ENCODE measurements at places on chromosomes 5 and 9. TPM values are rescaled to one million over a fixed set of nuclear protein-coding genes. Genes with fewer than 3 reads are reported as not detected.

DNA sequence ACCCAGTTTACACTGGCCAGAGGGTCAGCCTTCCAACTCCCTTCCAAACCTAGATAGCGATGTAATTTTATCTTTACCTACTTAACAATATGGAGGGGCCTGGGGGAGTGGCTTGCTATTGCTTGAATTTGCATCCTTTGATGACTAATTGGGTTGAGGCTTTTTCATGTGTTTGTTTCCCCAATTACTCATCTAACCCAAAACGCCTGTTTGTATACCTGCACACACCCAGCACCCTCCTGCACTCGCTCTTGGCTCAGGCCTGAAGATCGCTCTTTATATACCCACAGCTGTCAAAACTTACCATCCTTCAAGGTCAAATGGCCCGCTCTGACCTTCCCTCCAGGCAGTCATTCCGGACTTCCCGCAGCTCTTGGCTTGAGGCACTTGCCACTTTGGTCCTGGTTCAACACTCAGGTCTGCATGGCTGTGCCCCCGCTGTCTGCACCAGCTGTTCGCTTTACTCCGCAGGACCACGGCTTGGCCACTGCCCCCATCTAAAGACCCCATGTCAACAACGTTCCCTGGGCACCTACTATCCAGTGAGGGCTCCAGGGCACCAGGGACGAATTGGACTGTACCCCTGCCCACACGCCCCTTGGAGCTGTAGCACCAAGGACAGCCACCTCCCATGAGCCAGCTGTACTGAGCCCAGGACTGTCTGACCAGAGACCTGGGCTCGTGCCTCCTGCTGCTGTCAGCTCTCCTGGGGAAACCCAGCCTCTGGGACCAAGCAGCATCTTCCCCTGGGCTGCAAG is 76.1 kb upstream of the ADAMTS2 start:
- H3K36me3 ChIP-seq, result no peaks in the 10 kb centered on the region
- H3K4me1 ChIP-seq, result no peaks in the 10 kb centered on the region
- no peak overlapping the region for H3K4me3 ChIP-seq

GRCh38 chr5:109703829-109704228 is 14.1 kb downstream of the MAN2A1 start:
- DNase-seq, result peak; percentile 49
- no peak overlapping the region for H3K4me3 ChIP-seq
- no peaks in the 10 kb centered on the region for H3K36me3 ChIP-seq
- peaks cover 52% of the 10 kb centered on the region for H3K4me1 ChIP-seq

DNA sequence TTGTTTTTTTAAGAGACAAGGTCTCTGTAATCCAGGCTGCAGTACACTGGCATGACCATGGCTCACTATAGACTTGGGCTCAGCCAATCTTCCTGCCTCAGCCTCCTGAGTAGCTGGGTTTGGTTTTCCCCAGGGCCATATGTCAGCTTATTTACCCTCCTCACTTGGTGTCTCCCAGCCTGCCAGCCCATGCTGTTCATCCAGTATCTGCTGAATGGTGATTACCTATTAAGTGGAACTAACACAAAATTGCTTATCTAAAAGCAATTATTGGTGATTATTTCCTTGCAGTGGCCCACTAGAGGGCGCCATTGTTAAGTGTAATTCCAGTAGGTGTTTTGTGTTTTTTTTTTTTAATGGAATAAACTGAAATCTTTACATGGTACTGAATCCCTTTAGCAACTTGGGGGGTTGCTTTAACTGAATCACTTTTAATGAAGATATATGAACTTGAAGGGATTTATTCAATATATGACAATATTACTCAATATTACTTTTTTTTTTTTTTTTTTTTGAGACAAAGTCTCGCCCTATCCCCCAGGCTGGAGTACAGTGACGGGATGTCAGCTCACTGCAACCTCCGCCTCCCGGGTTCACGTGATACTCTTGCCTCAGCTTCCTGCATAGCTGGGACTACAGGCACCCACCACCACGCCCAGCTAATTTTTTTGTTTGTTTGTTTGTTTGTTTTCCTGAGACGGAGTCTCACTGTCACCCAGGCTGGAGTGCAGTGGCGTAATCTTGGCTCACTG is 13.8 kb downstream of the EXOSC2 start:
- H3K4me3 ChIP-seq, result no peak overlapping the region
- no peaks in the 10 kb centered on the region for H3K4me1 ChIP-seq
- DNase-seq, result no peak
- no peak overlapping the region for H3K27ac ChIP-seq
- no peaks in the 10 kb centered on the region for H3K27me3 ChIP-seq

DNA sequence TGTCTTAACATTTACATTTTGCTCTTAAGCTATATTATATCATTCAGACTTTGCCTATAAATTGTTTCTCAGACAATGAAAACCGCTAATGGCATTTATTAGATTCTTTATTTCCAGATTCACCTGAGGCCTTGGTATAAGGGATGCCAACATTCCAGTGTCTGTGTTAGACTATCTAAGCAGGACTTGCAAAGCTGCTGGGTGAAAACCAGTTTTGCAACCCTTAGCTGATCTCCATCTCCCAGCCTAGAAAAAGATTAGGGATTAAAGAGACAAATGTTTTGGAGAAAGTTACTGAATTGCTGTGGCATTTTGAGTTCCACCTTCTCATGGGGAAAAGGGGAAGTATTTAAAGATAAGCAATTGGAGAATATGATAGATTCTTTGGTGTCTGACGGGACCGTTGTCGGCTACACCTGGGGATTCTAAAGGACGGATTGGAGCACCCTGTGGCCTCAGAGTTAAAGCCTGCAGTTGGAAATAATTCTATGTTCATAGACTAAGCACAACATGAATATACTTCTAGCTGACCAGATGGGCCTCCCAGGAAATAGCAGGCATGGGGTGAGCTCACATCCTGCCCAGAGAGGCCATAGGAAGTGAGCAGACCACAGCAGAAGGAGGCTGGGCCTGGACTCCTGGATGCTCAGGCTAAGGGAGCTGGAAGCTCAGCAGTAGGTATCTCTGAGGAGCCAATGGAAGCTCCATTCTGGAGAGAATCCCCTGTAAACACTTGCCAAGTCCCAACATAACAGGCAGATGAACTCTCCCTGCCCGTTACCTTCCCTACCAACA is 21.8 kb downstream of the ENTREP1 start:
- H3K27ac ChIP-seq, result peak overlapping the region; percentile 65
- H3K36me3 ChIP-seq, result no peaks in the 10 kb centered on the region
- H3K27me3 ChIP-seq, result no peaks in the 10 kb centered on the region
- peaks cover 25% of the 10 kb centered on the region for H3K4me1 ChIP-seq

DNA sequence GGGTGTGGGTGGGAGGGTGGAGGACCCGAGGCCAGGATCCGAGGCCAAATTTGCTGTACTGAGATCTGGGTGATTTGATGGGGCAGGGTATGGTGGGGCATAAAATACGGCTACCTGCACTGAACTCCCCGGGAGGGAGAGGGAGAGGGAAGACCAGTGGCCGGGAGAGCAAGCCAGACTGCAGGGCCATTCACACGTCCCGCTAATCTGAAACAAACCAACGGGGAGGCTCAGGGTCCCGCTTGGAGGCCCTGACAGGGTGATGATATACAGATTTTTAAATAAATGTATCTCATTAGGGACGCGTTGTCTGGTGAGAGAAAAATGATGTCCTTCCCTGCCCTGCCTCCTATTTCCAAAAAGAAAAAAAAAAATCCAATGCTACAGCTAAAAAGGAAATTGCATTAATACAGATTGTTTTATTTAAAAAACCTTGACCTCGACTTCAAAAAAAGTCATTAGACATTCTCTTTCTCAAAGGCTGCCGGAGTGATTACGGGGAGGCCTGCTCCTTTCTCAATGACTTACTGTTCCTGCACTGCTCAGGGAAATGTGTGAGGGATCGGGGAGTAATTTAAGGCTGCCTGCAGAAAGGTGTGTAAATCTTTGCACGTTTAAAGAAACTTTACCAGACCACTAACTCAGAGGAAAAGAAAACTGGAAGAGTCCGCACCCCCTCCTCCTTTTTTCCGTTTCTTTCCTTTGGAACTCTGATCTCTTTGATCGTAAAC is 11.5 kb upstream of the PRRX2 start:
- H3K27ac ChIP-seq, result no peak overlapping the region
- no peak overlapping the region for H3K4me3 ChIP-seq
- no peak for DNase-seq
- no peaks in the 10 kb centered on the region for H3K27me3 ChIP-seq
- no peaks in the 10 kb centered on the region for H3K36me3 ChIP-seq
- no peaks in the 10 kb centered on the region for H3K4me1 ChIP-seq

DNA sequence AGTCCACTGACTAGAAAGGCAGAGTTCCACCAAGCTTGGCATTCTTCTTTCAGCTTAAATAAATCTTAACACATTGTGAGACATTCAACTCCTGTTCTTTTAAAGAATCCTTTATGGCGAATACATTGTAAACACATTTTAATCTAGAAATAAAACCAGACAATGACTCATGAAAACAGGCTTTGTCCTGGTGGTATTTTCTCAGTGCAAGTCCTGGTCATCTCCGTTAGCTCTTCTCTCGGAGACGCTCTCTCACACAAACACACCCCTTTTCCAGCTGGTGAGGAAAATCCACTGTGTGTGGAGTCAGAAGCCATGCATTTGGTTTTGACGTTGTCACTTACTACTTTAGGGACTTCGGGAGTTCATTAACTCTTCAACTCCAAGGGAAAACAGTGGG is 140.4 kb downstream of the AUH start:
- DNase-seq, result no peak
- H3K4me3 ChIP-seq, result no peak overlapping the region
- H3K4me1 ChIP-seq, result no peaks in the 10 kb centered on the region
- H3K27me3 ChIP-seq, result no peaks in the 10 kb centered on the region
- peak overlapping the region; percentile 47 for H3K27ac ChIP-seq

GRCh38 chr9:83280268-83280667 is 217.3 kb upstream of the RASEF start:
- no peak overlapping the region for H3K27ac ChIP-seq
- H3K4me3 ChIP-seq, result no peak overlapping the region
- peaks cover 14% of the 10 kb centered on the region for H3K4me1 ChIP-seq
- no peaks in the 10 kb centered on the region for H3K27me3 ChIP-seq

- H3K4me3 ChIP-seq, result no peak overlapping the region
- H3K4me1 ChIP-seq, result no peaks in the 10 kb centered on the region
- H3K27me3 ChIP-seq, result no peaks in the 10 kb centered on the region
- DNase-seq, result no peak
- H3K36me3 ChIP-seq, result no peaks in the 10 kb centered on the region
These were observed 613.7 kb downstream of the PRELID2 start for GRCh38 chr5:145221416-145221815.

- H3K4me1 ChIP-seq, result no peaks in the 10 kb centered on the region
- H3K4me3 ChIP-seq, result no peak overlapping the region
- no peak for DNase-seq
- H3K27ac ChIP-seq, result peak overlapping the region; percentile 27
- H3K27me3 ChIP-seq, result no peaks in the 10 kb centered on the region
These were observed 556.0 kb downstream of the EBF1 start for GRCh38 chr5:158543539-158544387.

- H3K4me1 ChIP-seq, result no peaks in the 10 kb centered on the region
- H3K4me3 ChIP-seq, result no peak overlapping the region
- no peaks in the 10 kb centered on the region for H3K36me3 ChIP-seq
- H3K27me3 ChIP-seq, result no peaks in the 10 kb centered on the region
- no peak overlapping the region for H3K27ac ChIP-seq
These were observed 172.4 kb downstream of the IRX2 start for GRCh38 chr5:2579126-2579525.

GRCh38 chr9:7970681-7971330 is 171.2 kb upstream of the DMAC1 start:
- no peak overlapping the region for H3K4me3 ChIP-seq
- no peak for DNase-seq
- no peaks in the 10 kb centered on the region for H3K36me3 ChIP-seq
- H3K4me1 ChIP-seq, result no peaks in the 10 kb centered on the region
- H3K27ac ChIP-seq, result no peak overlapping the region
- H3K27me3 ChIP-seq, result no peaks in the 10 kb centered on the region

GRCh38 chr5:120539471-120539870 is 75.4 kb downstream of the PRR16 start:
- H3K36me3 ChIP-seq, result no peaks in the 10 kb centered on the region
- no peak for DNase-seq
- no peak overlapping the region for H3K4me3 ChIP-seq
- H3K27ac ChIP-seq, result no peak overlapping the region
- H3K4me1 ChIP-seq, result no peaks in the 10 kb centered on the region
- no peaks in the 10 kb centered on the region for H3K27me3 ChIP-seq

- H3K4me3 ChIP-seq, result no peak overlapping the region
- peak overlapping the region; percentile 40 for H3K27ac ChIP-seq
- H3K36me3 ChIP-seq, result no peaks in the 10 kb centered on the region
- H3K27me3 ChIP-seq, result no peaks in the 10 kb centered on the region
These were observed 166.5 kb downstream of the C9orf152 start for GRCh38 chr9:110041452-110041851.

GRCh38 chr9:7163932-7164331 is 406.2 kb downstream of the KDM4C start:
- no peak for DNase-seq
- H3K36me3 ChIP-seq, result peaks cover 10% of the 10 kb centered on the region

DNA sequence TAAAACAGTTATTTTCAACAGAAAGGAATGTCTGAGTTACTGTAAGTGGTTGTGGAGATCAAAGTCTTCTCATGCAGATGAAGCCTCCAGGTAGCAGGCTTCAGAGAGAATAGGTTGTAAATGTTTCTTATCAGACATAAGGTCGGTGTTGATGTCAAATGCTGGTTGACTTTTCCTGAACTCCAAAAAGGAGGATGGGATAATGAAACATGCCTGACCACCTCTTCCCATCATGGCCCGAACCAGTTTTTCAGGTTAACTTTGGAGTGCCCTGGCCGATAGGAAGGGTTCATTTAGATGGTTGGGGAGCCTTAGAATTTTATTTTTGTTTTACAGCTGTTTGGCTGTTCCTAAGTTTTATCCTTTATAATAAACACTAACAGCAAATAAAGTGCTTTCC is 478.4 kb downstream of the ACTL7B start:
- H3K4me3 ChIP-seq, result no peak overlapping the region
- no peak overlapping the region for H3K27ac ChIP-seq
- DNase-seq, result no peak
- no peaks in the 10 kb centered on the region for H3K36me3 ChIP-seq
- H3K4me1 ChIP-seq, result no peaks in the 10 kb centered on the region

DNA sequence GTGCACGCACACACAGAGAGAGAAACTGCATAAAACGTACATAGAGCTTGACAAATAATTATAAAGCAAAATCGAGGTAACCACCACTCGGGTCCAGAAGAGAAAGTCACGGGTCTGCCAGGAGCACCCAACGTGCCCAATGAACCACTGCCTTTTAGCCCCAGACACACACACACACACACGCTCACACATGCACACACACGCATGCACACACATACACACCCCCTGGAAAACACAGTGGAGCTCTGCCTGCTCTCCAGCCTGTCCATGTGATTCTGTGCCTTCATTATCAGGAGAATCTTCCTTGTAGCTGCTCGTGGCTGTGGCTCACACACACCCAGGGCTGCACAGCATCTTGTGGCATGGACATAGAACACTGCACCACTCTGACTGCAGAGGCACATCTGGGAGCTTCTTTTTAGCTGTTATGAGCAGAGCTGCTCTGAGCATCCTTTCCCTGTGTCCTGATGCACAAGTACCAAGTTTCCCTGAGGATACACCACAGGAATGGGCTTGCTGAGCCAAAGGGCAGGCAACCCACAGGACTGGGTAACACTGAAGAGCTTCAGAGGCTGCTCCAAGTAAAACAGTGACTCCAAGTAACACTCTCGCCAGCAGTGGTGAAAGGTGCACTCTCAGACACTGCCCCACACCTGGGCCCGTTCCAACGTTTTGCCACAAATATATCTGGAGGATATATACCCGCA is 58.9 kb downstream of the CAMSAP1 start:
- no peaks in the 10 kb centered on the region for H3K36me3 ChIP-seq
- H3K27me3 ChIP-seq, result no peaks in the 10 kb centered on the region
- no peaks in the 10 kb centered on the region for H3K4me1 ChIP-seq
- H3K4me3 ChIP-seq, result no peak overlapping the region

Gene C5orf46
- not detected for total RNA-seq

Gene NMRK1
- total RNA-seq, result 18.4 TPM

Gene IFNA21
- total RNA-seq, result not detected

Gene GRXCR2
- total RNA-seq, result not detected

Gene ROR2
- total RNA-seq, result 0.76 TPM

Gene GABRA1
- not detected for total RNA-seq
